ENCODE measurements at places on chromosomes 11 and 22.

GRCh38 chr11:99505831-99506230 is 485.1 kb downstream of the CNTN5 start:
- no peak for DNase-seq

DNA sequence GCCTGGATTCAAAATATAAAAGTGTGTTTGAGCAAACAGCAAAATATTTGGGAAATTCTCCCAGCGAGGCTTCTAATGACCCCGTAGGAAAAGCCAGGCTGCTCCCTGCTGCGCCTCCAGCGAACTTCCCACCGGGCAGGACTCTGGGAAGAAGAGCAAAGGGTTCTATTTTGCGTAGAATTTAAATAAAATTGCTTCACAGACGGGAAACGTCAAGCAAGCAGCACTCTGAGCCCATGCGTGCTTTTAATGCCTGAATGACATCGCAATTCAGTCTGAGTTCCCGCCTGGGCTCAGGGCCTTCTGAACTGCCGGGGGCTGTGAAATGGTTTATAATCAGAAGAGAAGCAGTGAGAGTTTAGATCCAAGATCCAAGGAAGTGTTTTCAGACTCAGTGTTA is 775.1 kb downstream of the BRD1 start:
- DNase-seq = no peak

DNA sequence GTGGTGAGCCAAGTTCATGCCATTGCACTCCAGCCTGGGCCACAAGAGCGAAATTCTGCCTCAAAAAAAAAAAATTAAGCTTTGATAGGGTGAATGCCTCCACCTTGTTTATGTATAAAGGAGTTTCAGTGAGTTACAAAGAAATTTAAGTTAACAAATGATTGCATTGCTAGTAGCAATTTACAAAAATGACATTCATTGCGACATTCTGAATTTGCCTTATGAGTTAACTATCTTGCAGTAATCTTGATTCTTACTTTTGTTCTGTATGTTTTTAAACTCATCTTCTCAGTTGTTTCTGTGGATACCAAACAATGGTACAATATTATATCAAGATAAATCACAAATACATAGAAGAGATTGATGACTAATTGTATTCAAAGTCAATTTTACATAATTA is 207.0 kb downstream of the DDX10 start:
- DNase-seq = peak; percentile 20

DNA sequence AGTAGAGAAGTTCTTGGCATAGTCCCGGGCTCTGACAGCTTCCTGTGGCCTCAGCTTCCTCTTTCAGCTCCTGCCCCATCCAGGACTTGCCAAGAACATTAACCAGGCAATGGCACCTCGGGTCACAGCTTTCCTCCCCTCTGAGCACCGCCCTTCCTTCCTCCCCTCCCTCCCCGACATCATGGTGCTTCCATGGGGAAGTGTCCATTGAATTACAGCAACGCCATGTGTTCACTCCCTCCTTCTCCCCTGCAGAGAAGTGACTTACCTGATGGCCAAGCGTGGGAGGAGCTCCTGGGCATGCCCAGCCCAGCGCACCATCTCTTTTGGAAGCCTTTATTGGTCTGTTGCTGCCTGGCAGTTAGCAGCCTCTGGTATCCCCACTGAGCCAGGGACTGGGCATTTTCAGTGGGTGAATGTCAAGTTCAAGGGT is 25.8 kb upstream of the DAGLA start:
- no peak for DNase-seq

GRCh38 chr22:19757985-19758895 is 2.3 kb upstream of the TBX1 start:
- no peak for DNase-seq

GRCh38 chr11:35479731-35480130 is 45.7 kb downstream of the PAMR1 start:
- DNase-seq = no peak

- DNase-seq = no peak
Measured at GRCh38 chr11:33569333-33569732, 131.3 kb downstream of the C11orf91 start.

All from AG10803 (cell line).